Epithelial cell of proximal tubule (primary cell): ENCODE measurements at places on chromosomes 1 and 21. TPM values are rescaled to one million over a fixed set of nuclear protein-coding genes. Genes with fewer than 3 reads are reported as not detected.

GDAP2 gene
- total RNA-seq, result 6.3 and 13.8 TPM in 2 replicates

OR2L13 gene
- total RNA-seq, result not detected in 2 replicates

CSF3R gene
- total RNA-seq, result not detected in 2 replicates

PLEKHA6 gene
- total RNA-seq, result 10.4 and 19.9 TPM in 2 replicates

LPAR3 gene
- total RNA-seq, result 1.2 and 1.8 TPM in 2 replicates

KRTAP7-1 gene
- not detected in 2 replicates for total RNA-seq

MXRA8 gene
- 43.2 and 137 TPM in 2 replicates for total RNA-seq

RPL11 gene
- total RNA-seq, result 1,041 and 1,407 TPM in 2 replicates

TRAF3IP3 gene
- total RNA-seq, result not detected in 2 replicates

SETD4 gene
- total RNA-seq, result 19.7 and 36.2 TPM in 2 replicates

VTCN1 gene
- 1.2 and 4.3 TPM in 2 replicates for total RNA-seq
